ENCODE measurements at places on chromosomes 12 and 14.

- DNase-seq: no peak
- no peak overlapping the region for H3K4me3 ChIP-seq
- peaks cover 33% of the 10 kb centered on the region for H3K4me1 ChIP-seq
- no peaks in the 10 kb centered on the region for H3K27me3 ChIP-seq
- H3K27ac ChIP-seq: no peak overlapping the region
These were observed 59.4 kb downstream of the TTC9 start for GRCh38 chr14:70700955-70701585.

DNA sequence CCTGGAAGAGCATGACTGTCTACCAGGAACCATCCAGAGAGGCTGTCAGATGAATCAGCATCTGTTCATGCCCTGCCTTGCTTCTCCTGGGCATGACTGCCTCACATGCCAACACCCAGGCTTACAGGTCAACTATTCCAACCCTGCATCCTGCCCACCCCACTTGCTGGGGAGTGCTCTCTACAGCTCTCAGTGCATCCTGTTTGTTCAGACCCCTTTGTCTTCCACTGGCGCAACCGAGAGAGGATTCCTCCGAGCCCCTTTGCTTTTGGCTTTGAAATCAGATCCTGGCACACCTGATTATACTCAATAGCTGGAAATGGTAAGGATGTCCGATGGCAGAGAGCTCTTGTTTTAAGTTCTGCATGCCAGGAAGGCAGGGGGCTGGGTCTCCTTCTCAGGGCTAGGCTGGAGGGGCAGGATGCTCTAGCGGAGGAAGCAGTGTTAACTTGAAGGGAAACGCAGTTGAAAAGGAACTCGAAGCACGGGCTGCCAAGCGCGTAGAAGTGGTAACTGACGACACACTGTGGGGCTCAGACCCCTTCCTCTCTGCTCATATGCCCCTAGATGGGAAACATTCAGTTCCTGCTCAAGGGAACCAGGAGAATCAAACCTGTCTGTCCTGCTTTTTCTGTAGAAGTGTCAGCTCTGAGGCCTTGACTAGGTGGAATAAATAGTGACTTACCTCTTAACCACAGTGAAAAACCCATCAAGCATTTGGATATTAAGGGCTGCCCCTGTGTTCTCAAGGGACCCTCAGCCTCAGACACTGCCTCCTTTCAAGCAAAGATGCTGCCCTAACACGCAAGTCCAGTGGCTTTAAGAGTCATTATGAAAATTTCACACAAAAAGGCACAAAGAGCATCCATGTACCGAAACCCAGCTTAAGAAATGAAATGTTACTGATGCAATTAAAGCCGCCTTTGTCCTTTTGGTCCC, 297.5 kb downstream of the ZFP36L1 start:
- no peak for DNase-seq
- H3K36me3 ChIP-seq: no peaks in the 10 kb centered on the region
- H3K4me1 ChIP-seq: no peaks in the 10 kb centered on the region
- no peak overlapping the region for H3K27ac ChIP-seq
- H3K27me3 ChIP-seq: no peaks in the 10 kb centered on the region

DNA sequence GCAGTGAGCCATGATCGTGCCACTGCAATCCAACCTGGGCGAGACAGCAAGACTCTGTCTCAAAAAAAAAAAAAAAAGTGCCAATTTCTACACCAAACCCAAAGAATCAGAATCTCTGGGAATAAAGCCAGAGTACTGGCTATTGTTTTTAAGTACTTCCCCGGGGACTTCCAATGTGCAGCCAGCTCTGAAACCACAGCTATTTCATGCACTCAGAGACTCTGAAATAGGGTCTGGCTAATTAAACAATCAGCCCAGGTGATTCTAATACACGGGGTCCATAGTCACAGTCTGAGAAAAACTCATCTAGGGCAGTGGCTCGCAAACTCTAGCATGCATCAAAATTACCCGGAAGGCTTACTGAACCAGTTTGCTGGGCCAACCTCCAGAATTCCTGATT, 56.3 kb downstream of the SIX6 start:
- DNase-seq: no peak
- no peak overlapping the region for H3K4me3 ChIP-seq
- no peaks in the 10 kb centered on the region for H3K27me3 ChIP-seq
- H3K27ac ChIP-seq: no peak overlapping the region
- no peaks in the 10 kb centered on the region for H3K4me1 ChIP-seq

GRCh38 chr12:41151793-41152192, 36.3 kb upstream of the PDZRN4 start:
- no peaks in the 10 kb centered on the region for H3K4me1 ChIP-seq
- no peak overlapping the region for H3K4me3 ChIP-seq
- no peaks in the 10 kb centered on the region for H3K27me3 ChIP-seq

GRCh38 chr14:77091518-77091917, 6.5 kb upstream of the CIPC start:
- peaks cover 10% of the 10 kb centered on the region for H3K4me1 ChIP-seq
- DNase-seq: no peak
- H3K27me3 ChIP-seq: no peaks in the 10 kb centered on the region
- H3K36me3 ChIP-seq: no peaks in the 10 kb centered on the region
- no peak overlapping the region for H3K27ac ChIP-seq
- H3K4me3 ChIP-seq: no peak overlapping the region

DNA sequence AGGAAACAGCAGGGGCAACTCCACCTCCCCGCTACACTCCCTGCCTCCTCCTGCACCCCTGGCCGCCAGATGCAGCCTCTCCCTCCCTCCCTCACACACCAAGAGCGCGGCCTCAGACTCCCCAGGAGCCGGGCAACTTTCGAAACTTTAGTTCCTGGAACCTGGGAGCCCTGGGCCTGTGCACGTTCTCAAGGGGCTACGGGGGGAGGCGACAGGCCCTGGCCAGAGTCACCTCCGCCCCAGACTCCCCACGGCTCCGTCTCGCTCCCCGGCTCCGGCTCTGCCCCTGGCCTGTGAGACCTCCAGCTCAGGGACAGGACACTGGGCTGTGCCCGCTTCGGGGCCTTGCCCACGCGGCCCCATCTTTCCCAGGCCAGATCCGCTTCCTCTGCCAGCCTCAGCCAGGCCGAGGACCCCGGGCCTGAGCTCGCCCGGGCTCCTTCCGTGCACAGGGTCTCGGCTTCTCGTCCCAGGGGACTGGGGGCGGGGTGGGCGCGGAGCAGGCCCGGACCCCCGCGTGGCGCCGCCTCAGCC, 5.5 kb downstream of the AMN start:
- H3K27me3 ChIP-seq: no peaks in the 10 kb centered on the region
- no peak for DNase-seq
- no peak overlapping the region for H3K27ac ChIP-seq
- no peaks in the 10 kb centered on the region for H3K36me3 ChIP-seq
- H3K4me3 ChIP-seq: no peak overlapping the region

GRCh38 chr12:85273381-85274314, 6.4 kb upstream of the ALX1 start:
- H3K4me3 ChIP-seq: no peak overlapping the region
- no peaks in the 10 kb centered on the region for H3K4me1 ChIP-seq
- no peaks in the 10 kb centered on the region for H3K36me3 ChIP-seq
- H3K27ac ChIP-seq: no peak overlapping the region
- H3K27me3 ChIP-seq: peaks cover 19% of the 10 kb centered on the region

- DNase-seq: peak; percentile 62
- H3K4me1 ChIP-seq: peaks cover 27% of the 10 kb centered on the region
- no peaks in the 10 kb centered on the region for H3K27me3 ChIP-seq
These were observed 26.0 kb downstream of the MAPK1IP1L start for GRCh38 chr14:55077170-55078151.

DNA sequence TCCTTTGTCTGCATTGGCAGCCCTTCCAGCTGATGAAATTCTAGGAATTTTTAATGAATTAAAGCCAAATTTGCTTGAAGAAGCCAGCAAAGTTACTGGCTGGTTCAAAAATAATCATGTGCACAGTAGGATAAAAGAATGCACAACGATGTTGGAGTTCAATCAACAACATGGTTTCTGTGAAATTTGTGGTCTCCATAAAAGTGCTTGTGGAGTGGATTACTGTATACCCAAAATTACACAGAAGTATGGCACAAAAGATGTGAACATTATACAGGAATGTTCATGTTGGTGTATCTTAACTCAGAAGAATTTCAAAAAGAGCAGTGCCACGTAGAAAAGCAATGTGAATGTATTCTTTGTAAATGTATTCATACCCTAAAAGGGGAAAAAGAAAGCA, 105.0 kb upstream of the METAP2 start:
- H3K27me3 ChIP-seq: no peaks in the 10 kb centered on the region
- no peaks in the 10 kb centered on the region for H3K36me3 ChIP-seq
- H3K4me3 ChIP-seq: no peak overlapping the region
- DNase-seq: no peak
- no peak overlapping the region for H3K27ac ChIP-seq

- no peaks in the 10 kb centered on the region for H3K27me3 ChIP-seq
- H3K4me1 ChIP-seq: no peaks in the 10 kb centered on the region
- H3K27ac ChIP-seq: no peak overlapping the region
- H3K4me3 ChIP-seq: no peak overlapping the region
These were observed 15.8 kb downstream of the PCNX4 start for GRCh38 chr14:60107477-60107876.

- no peaks in the 10 kb centered on the region for H3K27me3 ChIP-seq
- no peaks in the 10 kb centered on the region for H3K36me3 ChIP-seq
- H3K4me1 ChIP-seq: no peaks in the 10 kb centered on the region
- no peak overlapping the region for H3K27ac ChIP-seq
- H3K4me3 ChIP-seq: no peak overlapping the region
These were observed 463.4 kb downstream of the TMEM121 start for GRCh38 chr14:105989566-105990302.

GRCh38 chr12:43550831-43551271, 1.2 kb downstream of the ADAMTS20 start:
- DNase-seq: no peak
- peaks cover 22% of the 10 kb centered on the region for H3K27me3 ChIP-seq
- H3K27ac ChIP-seq: no peak overlapping the region
- no peak overlapping the region for H3K4me3 ChIP-seq
- H3K4me1 ChIP-seq: no peaks in the 10 kb centered on the region

GRCh38 chr12:93766796-93767523, 89.8 kb downstream of the CRADD start:
- peaks cover 27% of the 10 kb centered on the region for H3K4me1 ChIP-seq
- no peak overlapping the region for H3K4me3 ChIP-seq
- no peaks in the 10 kb centered on the region for H3K36me3 ChIP-seq
- no peaks in the 10 kb centered on the region for H3K27me3 ChIP-seq
- H3K27ac ChIP-seq: no peak overlapping the region
- DNase-seq: no peak

- peaks cover 51% of the 10 kb centered on the region for H3K27me3 ChIP-seq
- H3K4me1 ChIP-seq: no peaks in the 10 kb centered on the region
- H3K4me3 ChIP-seq: no peak overlapping the region
- no peak for DNase-seq
- no peaks in the 10 kb centered on the region for H3K36me3 ChIP-seq
These were observed 1.2 kb downstream of the FLRT2 start for GRCh38 chr14:85531141-85531586.

GRCh38 chr14:50308363-50308915, 3.6 kb downstream of the L2HGDH start:
- DNase-seq: peak; percentile 40
- H3K27ac ChIP-seq: no peak overlapping the region
- no peaks in the 10 kb centered on the region for H3K36me3 ChIP-seq
- H3K4me1 ChIP-seq: peaks cover 30% of the 10 kb centered on the region

DNA sequence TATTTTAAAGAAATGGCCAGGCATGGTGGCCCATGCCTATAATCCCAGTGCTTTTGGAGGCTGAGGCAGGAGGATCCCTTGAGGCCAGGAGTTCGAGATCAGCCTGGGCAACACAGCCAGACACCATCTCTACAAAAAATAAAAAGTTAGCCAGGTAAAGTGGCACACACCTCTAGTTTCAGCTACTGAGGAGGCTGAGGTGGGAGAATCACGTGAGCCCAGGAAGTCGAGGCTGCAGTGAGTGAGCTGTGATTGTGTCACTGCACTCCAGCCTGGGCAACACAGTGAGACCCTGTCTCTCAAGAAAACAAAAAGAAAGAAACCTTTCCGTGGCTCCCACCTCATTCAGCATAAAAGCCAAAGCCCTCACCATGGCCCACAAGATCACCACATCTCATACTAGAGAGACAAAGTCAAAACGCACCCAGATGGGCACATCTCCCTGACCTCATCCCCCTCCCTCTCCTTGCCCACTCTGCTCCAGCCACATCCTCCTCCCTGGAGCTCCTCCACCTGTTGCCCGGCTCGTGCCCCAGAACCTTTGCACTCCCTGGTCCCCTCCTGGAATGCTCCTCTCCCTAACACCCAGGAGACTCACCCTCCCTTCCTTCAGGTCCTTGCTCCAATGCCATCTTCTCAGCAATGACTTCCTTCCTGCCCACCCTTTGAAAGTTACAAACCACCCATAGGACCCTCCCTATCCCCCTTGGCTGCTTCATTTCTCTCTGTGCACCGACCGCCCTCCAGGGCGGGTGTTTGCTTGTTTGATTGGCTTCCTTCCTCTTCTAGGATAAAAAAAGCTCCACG, 4.8 kb upstream of the SCARB1 start:
- no peak overlapping the region for H3K27ac ChIP-seq
- H3K27me3 ChIP-seq: no peaks in the 10 kb centered on the region
- DNase-seq: no peak
- no peak overlapping the region for H3K4me3 ChIP-seq
- H3K4me1 ChIP-seq: peaks cover 82% of the 10 kb centered on the region
- no peaks in the 10 kb centered on the region for H3K36me3 ChIP-seq

- H3K27ac ChIP-seq: no peak overlapping the region
- H3K36me3 ChIP-seq: no peaks in the 10 kb centered on the region
- no peaks in the 10 kb centered on the region for H3K27me3 ChIP-seq
- peaks cover 43% of the 10 kb centered on the region for H3K4me1 ChIP-seq
These were observed 47.7 kb downstream of the CLMN start for GRCh38 chr14:95272057-95272456.

DNA sequence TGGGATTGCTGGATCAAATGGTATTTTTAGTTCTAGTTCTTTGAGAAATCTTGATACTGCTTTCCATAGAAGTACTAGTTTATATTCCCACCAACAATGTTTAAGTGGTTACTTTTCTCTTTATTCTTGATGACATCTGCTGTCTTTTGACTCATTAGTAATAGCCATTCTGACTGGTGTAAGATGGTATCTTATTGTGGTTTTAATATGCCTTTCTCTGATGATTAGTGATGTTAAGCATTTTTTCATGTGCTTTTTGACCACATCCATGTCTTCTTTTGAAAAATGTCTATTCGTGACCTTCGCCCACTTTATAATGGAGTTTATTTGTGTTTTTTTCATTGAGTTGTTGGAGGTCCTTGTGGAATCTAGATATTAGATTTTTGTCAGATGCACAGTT, 865.7 kb downstream of the SLC6A15 start:
- peaks cover 10% of the 10 kb centered on the region for H3K4me1 ChIP-seq
- no peak for DNase-seq
- H3K27ac ChIP-seq: no peak overlapping the region
- H3K4me3 ChIP-seq: no peak overlapping the region
- H3K27me3 ChIP-seq: no peaks in the 10 kb centered on the region

DNA sequence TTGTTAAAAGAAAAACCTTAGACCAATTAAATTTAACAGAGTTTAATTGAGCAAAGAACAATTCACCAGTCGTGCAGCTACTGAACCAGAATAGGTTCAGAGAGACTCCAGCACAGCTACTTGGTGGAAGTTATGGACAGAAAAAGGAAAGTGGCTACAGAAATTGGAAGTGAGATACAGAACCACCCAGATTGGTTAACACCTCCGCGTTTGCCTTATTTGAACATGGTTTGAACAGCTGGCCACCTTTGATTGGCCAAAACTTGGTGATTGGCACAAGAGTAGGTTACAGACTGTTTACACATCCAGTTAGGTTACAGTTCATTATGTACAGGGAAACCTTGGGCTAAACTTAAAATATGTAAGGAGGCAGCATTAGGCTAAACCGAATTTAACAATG, 54.9 kb downstream of the SRGAP1 start:
- no peaks in the 10 kb centered on the region for H3K36me3 ChIP-seq
- peaks cover 14% of the 10 kb centered on the region for H3K4me1 ChIP-seq
- H3K27me3 ChIP-seq: no peaks in the 10 kb centered on the region
- DNase-seq: no peak
